ENCODE measurements at places on chromosomes 16 and 17.

- no peak for DNase-seq
Observed at GRCh38 chr17:33712120-33712519, 419.0 kb upstream of the ASIC2 start.

DNA sequence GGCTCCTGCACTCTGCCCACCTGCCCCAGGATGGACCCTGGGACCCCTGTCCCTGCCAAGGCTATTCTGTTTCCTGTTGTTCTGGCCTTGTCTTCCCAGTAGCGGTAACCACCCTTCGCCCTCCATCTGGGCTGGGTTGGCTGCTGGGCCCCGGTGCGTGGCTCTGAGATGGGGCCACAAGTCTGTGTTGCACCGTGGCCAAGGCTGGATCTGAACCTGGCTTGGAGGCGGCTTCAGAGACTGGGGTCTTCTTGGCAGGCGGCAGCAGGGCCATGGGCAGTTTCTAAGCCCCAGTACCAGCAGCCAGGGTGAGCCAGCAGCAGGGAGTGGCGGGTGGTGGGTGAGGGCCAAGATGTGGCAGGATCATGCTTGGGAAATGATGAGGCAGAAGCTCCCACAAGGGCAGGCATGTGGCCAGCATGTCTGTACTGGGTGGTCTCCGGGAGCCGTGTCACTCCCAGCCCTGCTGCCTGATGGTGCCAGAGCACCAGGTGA, 12.6 kb downstream of the MAP2K3 start:
- no peak for DNase-seq

DNA sequence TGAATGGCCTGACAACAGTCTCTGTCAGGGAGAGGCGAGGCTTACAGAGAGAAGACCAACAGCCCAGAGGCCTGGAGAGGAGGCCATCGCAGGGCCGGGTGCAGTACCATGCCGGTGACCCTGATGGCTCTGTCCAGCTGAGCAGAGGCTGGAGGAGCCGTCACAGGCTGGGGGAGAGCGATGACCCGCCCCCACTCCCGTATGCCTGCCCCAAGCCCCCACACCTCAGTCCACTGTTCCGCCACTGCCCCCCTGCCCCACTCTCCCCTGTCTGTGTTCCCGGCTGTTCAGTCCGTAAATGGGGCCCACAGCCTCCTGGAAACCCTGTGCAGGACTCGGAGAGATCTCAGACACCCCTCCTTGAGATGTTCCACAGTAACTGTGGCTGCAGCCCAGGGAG, 12.8 kb upstream of the FAM83G start:
- DNase-seq, result no peak

DNA sequence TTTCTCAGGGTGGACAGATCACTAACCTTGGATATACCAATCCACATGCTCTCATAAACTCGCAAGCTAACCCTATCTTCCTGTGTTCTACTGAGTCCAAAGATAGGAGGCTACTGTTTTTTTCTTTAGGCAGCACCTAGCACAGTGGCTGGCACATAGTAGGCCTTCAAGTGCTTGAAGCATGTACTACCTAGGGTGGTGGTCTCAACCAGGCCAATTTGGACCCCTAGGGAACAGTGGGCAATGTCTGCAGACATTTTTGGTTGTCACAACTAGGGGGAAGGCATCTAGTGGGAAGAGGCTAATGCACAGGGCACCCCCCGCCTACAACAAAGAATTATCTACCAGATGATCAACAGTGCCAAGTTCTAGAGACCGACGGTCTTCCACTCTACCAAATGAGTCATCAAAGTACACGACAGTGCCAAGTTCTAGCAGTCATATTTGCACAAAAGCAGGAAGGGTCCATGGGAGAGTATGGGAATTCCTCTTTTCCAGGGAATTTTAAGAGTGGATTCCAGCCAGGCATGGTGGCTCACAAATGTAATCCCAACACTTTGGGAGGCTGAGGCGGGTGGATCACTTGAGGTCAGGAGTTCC, 390.3 kb downstream of the SLC39A11 start:
- DNase-seq, result no peak

All from activated CD4-positive, alpha-beta memory T cell treated with anti-CD3 and anti-CD28 coated beads, Interleukin-2, amount 10 ng/mL, durations not matched to agents 7 days and 5 days (primary cell).